CD4-positive, alpha-beta T cell treated with Interferon alpha-2 for 1 hour (primary cell): ENCODE measurements at places on chromosomes 1 and 21.

- DNase-seq = no peak
These were observed 12.6 kb downstream of the DAB1 start for GRCh38 chr1:57411262-57411661.

- DNase-seq = peak; percentile 81
These were observed 1.1 kb upstream of the PRXL2B start for GRCh38 chr1:2585318-2586092.

- no peak for DNase-seq
These were observed 110.7 kb downstream of the RYR2 start for GRCh38 chr1:237152506-237153335.

DNA sequence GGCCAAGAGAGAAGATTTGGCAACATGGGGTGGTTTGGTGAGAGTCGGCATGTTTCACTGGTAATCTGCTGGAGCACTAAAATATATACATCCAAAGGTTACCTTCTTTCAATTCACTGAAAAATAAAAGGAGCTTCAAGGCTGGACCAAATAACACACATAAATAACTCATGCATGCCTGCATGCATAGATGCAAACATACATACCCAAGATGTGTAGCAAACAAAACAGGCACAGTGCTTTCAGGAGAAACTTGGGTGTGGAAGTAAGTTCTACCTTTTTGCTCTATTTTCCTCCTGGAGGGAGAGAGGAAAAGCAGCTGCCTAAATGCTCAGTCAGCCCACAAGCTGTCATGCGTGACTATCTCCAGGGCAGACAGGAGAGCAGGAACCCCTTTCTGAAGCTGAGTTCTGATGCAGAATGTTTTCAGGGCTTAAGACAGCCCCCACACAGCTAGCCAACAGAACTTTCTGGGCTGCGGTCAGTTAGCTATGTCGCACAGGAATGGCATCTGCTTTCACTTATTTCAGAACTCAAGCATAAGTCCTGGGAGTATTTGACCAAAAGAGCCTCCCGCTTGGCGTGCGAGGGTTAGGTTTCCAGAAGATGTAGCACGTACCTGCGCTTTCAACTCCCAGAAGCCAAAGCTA lies 166.2 kb downstream of the TOMM20 start:
- DNase-seq = no peak

DNA sequence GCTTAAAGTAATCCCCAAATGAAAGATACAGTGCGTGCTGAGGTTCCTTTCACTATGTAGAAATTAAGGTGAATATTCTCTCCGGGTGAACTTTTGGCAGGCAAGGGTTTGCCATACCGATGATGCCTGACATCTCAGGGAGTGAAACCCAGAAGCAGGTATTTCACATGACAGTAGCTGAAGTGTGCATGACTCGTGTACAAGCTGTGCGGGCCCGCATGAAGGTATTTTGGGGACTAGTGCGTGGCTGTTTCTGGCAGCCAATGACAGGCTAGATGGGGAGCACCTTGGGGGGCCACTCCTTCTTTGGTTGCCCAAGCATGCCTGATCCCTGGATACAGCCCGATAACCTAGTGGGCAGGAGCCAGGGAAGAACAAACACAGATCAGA lies 569.0 kb downstream of the SMYD3 start:
- no peak for DNase-seq

GRCh38 chr21:27076025-27076424 lies 109.1 kb upstream of the ADAMTS5 start:
- DNase-seq = no peak

DNA sequence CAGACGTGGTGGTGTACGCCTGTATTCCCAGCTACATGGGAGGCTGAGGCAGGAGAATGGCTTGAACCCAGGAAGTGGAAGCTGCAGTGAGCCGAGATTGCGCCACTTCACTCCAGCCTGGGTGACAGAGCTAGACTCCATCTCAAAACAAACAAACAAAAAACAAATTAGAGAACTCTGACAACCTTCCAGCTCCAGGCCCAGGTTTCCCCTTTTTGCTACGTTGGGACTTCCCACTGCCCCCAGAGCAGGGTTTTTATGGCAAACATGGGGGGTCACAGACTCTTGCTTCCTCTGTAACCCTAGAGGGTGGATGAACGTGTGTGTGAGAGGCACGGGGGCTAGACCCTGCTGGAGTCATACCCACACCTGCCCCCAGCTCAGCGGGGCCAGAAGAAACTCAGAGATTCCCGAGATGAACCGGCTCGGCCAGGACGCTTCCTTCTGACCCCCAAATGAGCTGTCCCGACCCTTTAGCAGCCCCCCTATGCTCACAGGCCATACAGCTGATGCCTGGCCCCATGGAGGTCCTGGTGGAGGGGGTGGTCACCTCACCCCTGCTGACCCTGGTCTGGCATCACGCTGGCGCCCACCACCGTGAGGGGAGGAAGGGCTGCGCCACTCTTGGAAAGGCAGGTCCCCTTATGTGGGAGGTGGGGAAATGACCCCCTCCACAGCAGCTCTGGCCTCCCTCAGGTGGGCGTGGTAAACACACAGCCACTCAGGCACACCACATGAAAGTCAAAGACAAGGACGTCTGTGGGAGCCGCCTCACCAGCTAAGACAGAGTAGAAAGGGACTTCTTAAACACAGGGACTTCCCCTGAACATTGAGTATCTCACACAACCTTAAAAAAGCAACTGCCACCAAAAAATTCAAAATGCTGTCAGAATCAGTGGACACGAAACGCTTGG lies 7.1 kb downstream of the GPR157 start:
- DNase-seq = peak; percentile 57

GRCh38 chr1:1169429-1170214 lies 4.1 kb upstream of the TTLL10 start:
- DNase-seq = no peak

GRCh38 chr1:35122311-35122710 lies 43.1 kb downstream of the ZMYM1 start:
- no peak for DNase-seq

GRCh38 chr1:84772428-84772943 lies 82.2 kb upstream of the SSX2IP start:
- DNase-seq = peak; percentile 74

DNA sequence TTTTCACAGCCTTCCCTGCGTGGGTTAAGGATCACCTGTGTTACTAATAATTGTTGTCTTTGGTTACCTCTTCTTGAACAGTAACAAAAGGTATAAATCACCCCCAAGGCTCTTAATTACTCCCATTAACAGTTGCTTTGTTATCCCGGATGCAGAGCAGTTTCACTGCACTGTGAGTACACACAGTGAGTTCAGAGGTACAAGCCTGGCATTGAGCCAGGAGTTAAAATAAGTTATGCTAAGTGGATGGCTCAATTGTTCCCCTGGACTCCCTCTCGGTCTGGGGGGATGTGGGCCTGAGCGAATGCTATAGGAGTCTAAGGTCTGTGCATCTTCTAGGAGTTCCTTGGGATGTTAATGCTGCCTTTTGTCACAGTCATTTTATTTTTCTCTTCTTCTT lies 258.3 kb downstream of the ATG4C start:
- no peak for DNase-seq

DNA sequence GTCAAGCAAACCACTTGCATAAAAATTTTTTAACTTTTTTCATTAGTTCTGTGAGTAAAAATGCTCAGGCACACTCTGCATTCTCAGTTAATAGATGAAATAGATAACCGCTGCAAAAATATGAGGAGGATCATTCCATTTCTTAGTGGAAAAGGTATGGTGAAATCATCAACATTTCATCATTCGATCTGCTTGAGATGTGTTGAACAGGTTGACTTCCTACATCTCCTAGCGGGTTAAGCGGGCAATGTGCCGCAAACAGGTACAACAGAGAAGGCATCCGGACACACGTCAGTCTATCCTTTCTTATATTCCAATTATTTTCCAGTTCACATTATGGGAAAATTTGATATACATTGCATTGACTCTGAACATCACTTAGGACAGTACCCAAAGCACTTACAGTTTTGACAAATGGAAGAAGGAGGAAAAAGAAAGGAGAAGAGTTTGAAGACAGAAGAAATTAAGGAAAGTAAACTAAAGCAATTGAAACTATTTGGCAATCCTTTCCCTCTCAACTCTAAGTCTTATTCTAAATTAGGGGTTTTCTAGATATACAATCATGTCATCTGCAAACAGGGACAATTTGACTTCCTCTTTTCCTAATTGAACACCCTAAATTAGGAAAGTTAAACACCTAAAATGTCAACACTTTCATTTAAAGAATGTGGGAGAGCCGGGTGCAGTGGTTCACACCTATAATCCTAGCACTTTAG lies 33.5 kb downstream of the NIBAN1 start:
- DNase-seq = no peak

DNA sequence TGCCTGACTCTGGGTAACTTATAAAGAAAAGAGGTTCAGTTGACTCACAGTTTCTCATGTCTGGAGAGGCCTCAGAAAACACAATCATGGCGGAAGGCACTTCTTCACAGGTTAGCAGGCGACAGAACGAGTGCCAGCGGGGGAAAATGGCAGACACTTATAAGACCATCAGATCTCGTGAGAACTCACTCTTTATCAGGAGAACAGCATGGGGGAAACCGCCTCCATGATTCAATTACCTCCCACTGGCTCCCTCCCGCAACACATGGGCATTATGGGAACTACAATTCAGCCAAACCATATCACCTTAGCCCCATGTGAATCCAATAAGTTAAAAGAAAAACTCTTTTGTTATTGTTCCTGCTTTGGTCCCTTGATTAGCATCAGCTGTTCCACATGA lies 725.2 kb downstream of the LRRIQ3 start:
- DNase-seq = no peak

DNA sequence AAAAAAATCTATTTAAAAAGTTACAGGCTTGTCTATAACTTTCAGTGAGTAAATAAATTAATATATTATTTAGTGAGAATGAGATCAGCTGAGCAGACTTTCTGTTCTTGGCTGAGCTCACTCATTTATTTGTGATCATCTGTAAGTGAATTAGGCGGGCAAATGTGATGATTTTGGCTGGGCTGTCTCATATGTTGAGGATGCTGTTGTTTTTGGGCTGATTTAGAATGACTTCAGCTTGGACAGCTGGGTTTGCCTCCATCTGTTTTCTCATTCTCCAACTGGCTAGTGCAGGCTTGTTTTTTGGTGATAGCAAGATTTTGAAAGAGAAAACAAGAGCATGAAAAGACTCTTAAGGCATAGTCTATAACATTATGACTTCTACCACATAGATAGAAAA lies 475.8 kb upstream of the OLFM3 start:
- no peak for DNase-seq

DNA sequence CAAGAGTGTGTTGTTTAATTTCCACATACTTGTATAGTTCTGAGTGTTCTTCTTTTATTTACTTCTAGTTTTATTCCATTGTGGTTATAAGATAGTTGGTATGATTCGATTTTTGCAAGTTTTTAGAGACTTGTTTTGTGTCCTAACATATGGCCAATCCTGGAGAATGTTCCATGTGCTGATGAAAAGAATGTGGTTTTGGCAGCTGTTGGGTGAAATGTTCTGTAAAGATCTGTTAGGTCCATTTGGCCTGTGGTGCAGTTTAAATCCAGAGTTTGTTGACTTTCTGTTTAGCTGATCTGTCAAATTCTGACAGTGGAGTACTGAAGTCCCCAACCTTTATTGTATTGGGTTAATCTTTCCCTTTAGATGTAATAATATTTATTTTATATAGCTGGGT lies 19.5 kb upstream of the TIPRL start:
- DNase-seq = no peak

DNA sequence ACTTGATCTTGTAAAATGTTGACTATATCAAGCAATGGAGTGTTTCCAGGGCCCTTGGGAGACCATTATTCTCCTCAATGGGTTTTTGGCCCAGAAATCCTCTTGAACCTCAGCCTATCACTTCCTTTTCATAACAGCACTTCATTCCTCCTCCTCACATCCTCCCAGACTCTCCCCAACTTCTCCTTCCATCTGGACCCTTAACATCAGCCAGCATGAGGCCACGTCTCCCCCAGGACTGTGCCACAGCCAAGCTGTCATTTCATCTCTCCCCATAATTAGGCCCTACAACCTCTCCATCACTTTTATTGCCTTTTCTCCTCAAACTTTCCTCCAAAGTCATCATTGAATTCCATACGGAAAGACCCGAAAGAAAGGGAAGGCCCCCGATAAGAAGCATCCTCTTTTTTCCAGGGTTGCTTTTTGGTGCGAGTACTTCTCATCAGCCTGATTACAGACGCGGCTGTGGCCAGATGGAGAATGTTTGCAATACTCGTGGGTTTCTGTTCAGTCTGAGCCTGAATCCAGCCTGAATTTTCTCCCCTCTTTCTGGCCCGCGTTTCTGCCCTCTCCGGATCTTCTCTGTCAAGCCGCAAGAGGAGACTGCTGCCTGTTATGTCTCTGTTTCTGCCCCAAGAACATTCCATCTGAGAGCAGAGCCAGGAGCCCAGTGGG lies 52.7 kb upstream of the SLC25A33 start:
- DNase-seq = no peak

DNA sequence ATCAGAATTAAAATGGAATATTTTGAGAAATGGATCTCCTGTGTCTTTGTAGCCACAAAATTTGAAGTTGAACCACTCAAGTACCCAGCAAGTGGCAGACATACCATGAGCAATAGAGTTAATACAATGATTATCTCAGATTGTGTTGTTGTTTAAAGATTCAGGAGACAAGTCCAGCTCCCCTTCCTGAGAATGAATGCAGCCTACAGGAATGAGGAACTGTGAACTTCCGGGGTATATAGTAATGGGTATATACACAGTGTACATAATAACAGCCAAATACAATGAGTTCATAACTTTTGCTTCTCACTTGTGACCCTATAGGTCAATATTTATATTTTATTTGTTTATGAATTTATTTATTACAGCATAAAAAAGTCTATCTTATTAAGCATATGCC lies 445.0 kb downstream of the SETD4 start:
- no peak for DNase-seq

- no peak for DNase-seq
These were observed 1.6 kb upstream of the TMCC2 start for GRCh38 chr1:205225901-205226765.

DNA sequence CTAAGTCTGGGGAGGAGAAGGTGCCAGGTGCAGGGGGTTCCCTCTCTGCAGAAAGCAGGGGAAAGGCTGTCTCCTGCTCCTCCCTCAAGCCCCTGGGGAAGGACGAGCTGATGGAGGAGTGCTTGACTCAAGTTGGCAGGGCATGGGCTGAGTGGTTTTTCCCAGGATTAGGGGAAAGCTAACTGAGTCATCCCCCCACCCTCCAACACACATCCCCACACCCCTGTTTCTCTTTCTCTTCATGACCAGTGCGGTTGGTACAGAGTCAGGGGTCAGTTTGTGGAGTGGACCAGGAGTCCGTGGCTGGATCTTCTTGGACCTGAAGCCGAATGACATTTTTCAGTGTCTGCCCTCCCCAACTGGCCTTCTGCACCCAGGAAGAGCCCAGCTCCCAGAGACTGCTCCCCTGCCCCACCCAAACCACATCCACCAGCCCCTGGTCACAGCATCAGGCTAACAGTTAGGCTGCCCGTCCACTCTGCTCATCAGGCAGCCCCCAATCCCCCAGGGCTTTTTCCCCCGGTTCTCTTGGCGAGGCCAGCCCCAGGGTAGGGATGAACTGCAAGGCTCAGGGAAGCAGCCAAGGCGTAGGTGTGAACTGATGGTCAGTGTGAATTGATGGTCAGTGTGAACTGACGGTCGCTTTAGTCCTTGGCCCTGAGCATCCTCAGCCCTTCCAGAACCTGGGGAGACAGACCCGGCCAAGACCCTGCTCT lies 81.0 kb downstream of the PAX7 start:
- DNase-seq = no peak

- DNase-seq = no peak
These were observed 309.2 kb upstream of the PRMT6 start for GRCh38 chr1:106747232-106747631.
